ENCODE measurements at places on chromosomes 6 and 20.

DNA sequence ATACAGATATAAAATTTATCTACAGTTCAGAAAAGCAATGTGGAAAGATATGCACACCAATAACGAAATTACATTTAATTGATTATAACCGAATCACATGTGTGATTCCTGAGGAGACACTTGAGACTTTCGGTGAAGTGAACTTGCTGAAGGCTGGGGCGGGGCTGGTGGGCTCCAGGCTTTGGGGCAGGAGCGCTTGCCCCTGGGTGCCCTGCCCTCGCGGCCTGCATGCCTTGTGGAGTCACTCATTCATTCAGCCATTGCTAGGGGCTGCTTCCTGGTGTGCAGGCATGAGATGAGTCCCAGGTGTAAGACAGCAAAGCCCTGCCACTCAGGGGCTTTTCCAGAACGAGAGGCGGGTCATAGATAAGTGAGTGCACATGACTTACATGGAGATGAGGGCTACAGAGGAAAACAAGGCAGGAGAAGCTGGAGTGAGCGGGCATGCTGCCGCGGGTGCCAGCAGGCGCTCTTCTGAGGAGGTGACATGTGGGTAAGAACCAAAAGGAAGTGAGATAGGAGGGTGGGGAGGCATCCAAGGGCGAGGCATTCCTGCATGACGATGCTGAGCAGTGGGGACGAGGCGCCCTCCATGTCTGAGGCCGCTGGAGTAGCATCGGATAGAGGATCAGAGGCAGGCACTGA, 88.7 kb downstream of the BMP7 start:
- DNase-seq = no peak

DNA sequence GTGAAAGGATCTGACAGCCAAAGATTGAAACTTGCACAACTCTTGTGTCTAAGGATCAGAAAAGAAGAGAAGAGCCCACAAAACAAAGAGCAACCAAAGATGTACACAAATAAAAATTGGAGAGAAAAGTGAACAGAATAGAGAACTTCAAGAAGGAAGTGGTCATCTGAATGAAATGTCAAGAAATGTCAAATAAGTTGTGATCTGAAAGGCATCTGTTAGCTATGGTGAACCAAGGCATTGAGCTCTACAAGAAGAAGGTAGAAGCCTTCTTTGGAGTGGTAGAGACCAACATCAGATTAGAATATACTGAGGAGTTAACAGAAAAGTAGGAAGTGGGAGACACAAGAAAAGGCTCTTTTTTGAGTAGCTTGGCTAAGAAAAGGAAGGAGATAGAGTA, 28.5 kb downstream of the IL17F start:
- no peak for DNase-seq

- no peak for DNase-seq
These were observed 186.1 kb upstream of the SUPT3H start for GRCh38 chr6:45563844-45564243.

DNA sequence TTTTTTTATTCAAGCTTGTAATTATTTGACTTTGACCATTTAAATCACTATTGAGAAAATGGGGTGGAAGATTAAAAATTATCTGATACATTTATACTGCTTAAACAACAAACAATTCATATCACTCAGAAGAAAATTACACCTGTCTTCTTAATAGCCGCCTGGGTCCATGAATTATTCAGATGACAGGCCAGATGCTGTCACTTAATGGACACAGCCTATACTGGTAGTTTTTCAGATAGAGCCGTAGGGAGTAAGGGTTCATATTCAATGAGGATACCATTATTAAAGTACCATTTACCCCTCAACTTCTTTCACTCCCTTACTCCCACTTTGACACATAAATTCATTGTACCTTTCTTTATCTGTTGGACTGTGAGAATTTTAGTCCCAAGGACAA, 1193.4 kb upstream of the MAP3K7 start:
- no peak for DNase-seq

GRCh38 chr20:62203378-62204030, 16.6 kb downstream of the HRH3 start:
- DNase-seq = no peak

- no peak for DNase-seq
These were observed 43.5 kb downstream of the NOL4L start for GRCh38 chr20:32541323-32542258.

DNA sequence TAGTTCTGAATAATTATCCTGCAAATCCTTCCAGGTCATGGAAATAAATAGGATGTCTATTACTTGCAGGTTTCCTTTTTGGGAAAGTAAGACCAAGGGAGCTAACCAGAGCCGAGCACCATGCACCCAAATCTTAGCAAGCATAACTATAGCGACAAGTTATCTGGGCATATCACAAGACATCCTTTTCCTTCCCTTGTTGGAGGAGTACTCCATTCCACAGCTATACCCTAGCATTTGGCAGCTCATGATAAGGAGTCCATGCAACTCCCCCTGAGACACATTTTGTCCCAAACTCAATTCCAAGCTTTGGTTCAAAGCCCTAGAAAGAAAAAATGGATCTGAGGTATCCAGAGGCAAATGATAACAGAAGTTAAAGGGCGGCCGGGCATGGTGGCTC, 16.5 kb upstream of the ASCC3 start:
- no peak for DNase-seq

DNA sequence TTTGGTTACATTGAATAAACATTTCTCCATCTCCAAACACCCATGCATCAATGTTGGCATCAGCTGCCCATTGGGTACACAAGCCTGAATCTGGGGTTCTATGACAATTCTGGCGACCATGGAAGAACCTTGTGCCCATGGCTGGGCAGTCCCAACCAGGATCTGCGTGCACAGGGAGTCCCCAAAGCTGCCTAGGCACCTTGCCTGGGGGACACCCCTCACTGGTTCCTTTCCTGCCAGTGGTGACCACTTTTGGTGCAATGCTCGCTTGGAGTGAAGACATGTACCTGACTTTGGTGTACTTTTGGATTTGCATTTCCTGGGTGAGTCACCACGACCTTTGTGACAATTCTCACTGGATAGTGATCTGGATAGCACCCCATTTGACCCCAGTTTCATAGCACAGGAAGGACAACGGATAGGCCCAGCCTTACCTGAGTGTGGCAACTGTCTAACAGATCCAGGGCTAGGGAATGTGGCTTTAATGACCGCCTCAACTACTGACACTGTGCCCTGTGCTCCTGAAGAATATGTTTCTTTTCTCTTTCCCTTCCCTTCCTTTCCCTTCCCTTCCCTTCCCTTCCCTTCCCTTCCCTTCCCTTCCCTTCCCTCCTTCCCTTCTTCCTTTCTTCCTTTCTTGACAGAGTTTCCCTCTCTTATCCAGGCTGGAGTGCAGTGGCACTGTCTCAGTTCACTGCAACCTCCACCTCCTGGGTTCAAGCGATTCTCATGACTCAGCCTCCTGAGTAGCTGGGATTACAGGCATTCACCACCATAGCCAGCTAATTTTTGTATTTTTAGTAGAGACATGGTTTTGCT, 7.1 kb downstream of the SPINT3 start:
- DNase-seq = no peak

DNA sequence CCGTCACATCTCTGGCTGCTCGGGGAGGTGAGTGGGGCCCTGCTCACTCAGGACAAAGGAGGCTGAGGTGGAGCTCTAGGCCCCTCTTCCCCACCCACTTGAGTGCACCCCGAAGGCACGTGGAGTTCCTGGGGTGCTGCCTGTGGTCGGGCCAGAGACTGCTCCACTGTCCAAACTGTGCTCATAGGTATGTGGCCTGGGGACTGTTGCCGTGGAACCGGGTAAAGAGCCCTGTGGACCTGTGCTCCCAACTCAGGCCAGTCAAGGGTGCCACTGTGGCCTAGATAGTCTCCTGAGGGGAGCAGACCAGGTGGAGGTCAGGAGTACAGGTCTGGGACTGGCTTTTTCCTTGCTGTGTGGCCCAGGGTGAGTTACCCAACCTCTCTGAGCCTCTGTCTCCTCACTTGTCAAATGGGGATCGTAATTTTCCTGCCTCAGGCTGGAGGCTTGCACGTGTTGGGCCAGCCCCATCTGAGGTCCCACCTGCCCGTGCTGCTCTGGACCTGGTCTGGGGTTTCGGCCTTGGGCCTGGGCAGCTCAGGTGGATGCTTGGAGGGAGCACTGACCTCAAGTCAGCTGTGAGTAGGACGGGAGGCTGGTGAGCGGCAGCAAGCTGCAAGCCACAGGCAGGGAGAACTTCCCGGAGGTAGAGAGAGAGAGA, 12.4 kb upstream of the NPBWR2 start:
- DNase-seq = no peak

DNA sequence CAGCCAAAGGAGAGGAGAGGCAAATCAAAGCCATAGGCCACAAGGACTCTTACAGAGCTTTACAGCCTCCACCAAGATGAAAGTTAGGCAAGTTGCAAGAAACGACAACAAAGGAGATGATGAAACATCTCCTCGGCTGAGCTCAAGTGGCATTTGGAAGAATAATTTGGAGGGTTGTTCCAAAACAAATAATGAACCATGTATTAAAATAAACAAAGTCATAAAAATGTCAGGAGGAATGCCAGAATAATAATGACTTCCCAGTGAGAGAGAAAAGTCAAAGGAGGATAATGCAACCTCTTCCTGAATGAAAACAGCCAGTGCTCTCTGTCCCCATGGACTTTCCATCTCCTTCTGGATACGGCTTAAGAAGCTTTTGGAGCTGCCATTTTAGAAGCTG, 371.4 kb upstream of the ID4 start:
- DNase-seq = no peak

GRCh38 chr6:81331526-81331925, 421.0 kb downstream of the TENT5A start:
- DNase-seq = no peak

DNA sequence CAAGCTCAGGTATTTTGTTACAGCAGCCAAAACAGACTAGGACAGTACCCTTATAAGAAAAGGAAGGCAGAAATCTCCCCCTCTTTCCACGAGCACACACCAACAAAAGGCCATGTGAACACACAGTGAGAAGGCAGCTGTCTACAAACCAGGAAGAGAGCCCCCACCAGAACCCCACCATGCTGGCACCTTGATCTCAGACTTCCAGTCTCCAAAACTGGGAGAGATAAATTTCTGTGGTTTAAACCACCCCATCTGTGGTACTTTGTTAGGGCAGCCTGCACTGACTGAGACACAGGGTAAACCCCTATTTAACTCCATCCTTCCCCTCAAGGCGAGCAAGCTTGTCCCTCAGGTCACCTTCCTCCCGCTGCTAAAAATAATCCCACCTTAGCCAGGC, 475.8 kb upstream of the JARID2 start:
- DNase-seq = no peak

GRCh38 chr20:62618611-62619529, 23.4 kb upstream of the SLCO4A1 start:
- peak; percentile 35 for DNase-seq

DNA sequence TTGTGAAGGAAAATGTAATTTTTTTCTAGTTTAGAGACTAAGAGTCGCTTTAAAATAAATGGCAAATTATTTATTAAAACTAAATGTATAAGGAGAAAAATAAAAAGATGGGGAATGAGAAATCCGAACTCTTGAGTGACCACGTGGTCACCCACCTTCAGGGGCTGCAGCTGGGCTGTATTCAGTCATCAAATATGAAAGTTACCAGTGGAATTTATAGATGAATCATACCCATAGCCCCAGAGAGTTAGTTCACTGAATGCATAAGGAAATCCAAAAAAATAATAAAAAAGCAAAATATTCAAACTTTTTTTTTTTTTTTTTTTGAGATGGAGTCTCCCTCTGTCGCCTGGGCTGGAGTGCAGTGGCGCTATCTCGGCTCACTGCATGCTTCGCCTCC, 947.7 kb upstream of the ADGRB3 start:
- DNase-seq = no peak

GRCh38 chr20:24862606-24863005, 86.5 kb upstream of the CST7 start:
- DNase-seq = no peak

DNA sequence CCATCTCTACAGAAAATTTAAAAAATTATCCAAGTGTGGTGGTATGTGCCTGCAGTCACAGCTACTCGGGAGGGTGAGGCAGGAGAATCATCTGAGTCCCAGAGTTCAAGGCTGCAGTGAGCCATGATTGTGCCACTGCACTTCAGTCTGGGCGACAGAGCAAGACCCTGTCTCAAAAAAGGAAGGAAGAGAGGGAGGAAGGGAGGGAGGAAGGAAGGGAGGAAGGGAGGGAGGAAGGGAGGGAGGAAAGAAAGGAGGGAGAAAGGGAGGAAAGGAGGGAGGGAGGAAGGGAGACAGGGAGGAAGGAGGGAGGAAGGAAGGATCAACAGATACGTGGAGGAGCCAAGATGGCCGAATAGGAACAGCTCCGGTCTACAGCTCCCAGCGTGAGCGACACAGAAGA, 90.1 kb downstream of the ZNF217 start:
- DNase-seq = no peak

DNA sequence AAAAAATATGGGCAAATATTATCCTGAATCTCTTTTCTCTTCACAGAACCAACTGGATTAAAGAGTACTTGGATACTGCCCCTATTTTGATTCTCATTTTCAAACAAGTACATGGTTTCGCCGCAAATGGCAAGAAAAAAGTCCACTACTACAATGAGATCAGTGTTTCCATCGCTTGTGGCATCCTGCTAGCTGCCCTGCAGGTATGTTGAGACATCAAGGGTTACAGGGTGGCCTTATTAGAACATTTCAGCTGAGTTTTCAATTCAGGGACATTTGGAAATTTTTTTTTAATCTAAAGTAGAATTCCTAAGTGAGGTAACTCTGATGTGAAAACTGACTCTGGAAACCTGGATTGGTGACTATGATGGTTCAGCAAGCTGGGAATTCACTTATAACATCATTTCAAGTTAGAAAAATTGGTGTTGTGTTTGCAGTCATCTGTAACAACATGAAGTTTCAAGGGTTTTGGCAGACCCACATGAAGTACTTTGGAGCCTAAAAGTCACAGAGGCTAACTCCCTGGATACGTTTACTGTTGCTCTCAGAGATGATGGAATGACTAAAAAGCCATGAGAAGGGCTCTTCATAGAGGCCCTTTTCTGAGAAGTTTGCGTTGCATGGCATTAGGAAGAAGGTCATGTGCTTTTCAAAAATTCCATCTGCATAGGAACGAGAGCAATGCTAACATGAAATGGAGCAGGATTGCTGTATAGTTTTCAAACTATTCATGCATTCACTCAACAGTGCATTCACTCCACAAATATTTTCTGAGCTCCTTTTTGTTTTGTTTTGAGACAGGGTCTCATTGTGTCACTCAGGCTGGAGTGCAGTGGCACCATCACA, 25.5 kb downstream of the IYD start:
- DNase-seq = no peak

DNA sequence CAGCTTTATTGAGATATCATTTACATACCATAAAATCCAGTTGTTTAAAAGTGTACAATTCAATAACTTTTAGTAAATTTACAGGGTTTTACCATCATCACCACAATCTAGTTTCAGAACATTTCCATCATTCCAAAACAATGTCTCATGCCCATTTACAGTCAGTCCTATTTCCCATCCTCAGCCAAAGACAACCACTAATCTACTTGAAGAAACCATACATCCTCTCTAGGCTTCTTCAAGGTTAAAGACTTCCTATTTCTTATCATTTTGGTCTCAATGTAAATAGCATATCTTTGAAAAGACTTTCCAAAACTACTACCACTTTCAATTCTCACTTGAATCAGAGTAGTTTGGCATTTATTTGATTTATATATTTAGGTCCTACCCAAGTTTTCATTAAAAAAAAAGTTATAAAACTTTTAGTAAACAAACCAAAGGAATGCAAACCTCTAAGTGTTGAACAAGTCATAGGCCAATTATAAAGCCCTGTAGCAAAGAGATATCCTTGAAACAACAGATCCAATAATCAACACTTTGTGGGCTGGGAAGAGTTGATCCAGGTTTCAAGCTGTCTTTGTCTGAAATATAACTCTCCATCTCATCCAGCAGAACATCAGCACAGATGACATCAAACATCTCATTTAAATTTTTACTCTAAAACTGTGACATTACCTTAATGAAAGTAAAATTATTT, 211.3 kb upstream of the RUNX2 start:
- DNase-seq = no peak
